HAP-1 (cell line): ENCODE measurements at places on chromosomes 3 and 15.

DNA sequence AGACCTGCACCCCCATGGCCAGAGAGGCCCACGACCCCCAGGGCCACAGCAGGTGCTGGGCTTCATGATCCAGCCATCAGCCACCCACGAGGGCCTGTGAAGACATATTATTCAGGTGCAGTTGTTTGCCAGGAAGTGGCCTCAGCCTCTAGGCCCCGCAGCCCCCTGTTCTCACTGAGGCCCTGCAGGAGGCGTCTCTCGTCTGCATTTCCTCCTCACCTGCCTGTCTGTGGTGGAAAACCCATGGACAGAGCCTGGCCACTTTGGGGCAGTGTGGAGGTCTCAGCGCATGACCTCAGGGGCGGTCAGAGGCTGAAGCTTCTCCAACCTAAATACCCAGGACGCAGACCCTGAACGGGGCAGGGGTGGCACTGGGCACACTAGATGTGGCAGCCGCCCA, 18.6 kb downstream of the UROC1 start:
- DNase-seq = no peak

DNA sequence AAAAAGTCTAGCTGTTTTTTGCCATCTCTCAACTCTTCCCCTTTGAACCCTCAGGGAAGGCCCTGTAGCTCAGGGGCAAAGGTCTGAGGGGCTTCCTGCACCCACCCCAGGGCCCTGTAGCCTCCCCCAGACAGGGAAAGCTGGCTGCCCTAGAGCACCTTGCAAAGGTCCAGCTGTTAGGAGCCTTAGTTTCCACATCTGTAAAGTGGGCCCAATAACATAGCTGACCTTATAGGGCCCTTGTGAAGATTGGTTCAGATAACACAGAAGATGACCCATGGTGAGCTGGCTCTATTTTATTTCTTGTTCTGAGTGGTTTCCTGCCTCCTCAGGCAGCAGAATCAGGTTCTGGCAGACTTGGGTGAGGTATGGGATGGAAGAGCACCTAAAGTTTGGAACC, 55.2 kb upstream of the SMAD6 start:
- no peak for DNase-seq

GRCh38 chr15:76863693-76864092, 41.4 kb downstream of the SCAPER start:
- no peak for DNase-seq

- peak; percentile 8 for DNase-seq
These were observed at the start of gene PTX3 for GRCh38 chr3:157436583-157437291. PTX3 (plus strand) TSS chr3:157436850; CDS start chr3:157436934, 84 bp downstream.

DNA sequence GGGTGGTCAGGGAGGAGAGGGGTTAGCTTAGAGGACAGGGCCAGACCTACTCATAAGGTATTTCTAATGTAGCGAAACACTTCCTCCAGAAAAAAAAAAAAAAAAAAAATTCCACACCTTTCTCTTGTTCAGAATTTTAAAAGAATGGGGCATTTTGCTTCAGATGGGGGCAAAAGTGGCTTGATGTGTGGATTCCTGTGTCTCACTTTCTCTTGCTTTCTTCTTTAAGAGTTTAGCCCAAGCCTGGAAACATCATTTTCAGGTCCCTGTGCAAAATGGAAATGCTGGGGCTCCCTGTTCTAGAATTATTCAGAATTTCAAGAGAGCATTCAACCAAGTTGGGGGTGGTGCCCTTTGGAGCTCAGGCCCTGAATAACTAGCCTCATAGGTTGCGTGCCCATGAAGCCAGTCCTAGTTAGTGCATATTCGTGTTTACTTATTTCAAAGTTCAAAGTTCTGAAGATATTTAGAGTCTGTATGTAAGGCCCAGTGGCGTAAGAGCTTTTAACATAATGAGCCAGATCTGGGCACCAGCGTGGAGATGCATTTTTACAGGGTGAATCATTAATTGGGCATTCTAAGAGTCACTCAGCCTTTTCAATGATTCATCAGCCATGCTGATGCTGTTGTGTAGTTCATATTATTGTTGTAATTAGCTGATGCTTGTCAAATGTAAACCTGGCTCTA, 104.5 kb downstream of the RPLP1 start:
- peak; percentile 28 for DNase-seq

GRCh38 chr15:84611631-84612030, 10.8 kb downstream of the ZSCAN2 start:
- DNase-seq = no peak

GRCh38 chr3:185152410-185153170, at the start of gene C3orf70:
C3orf70 (minus strand) TSS chr3:185153060; CDS start chr3:185152823, 237 bp downstream.
- peak; percentile 60 for DNase-seq

- no peak for DNase-seq
These were observed 72.5 kb downstream of the SPRED1 start for GRCh38 chr15:38324939-38325647.

- DNase-seq = no peak
These were observed 30.3 kb downstream of the ABHD2 start for GRCh38 chr15:89118481-89118989.

- peak; percentile 81 for DNase-seq
These were observed 615 bp downstream of the VPS18 start for GRCh38 chr15:40894681-40895448.

DNA sequence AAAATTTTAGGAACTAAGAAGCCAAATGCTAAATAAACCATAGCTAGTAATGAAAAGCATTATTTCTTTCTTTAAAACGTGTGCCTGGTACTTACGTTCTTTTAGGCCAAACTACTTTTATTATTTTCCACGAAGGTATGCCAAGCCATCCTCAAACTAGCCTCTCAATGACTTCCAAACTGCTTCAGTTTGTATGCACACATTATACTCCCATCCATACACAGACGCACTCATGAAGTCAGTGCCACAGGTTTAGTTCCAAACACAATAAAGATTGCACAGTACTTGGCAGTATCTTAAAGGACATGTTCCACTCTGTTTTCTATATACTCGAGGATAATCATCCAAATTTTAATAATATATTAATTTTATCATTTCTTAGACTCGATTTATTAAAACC, 609.2 kb upstream of the ZNF385D start:
- no peak for DNase-seq

DNA sequence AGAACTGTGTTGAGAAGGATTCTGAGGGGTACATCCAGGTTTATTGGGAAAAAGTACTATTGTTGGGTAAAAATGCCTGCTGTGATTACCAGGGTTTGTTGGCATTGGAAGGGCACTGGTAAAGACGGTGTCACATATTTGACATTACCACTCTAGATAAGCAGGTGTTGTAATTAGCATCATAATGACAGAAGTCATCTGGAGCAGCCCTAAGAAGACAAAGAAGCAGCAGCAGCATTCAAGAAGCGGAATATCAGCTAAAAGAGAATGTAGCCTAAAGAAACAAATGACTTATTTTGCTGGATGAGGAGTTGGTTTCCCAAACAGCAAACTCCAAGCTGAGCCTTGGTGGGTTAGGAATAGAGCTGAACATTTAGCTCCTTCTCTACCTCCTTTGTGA, 30.5 kb upstream of the ZFAND6 start:
- DNase-seq = no peak

- no peak for DNase-seq
These were observed 35.5 kb downstream of the ARRDC4 start for GRCh38 chr15:97995881-97996603.

GRCh38 chr3:113758389-113759024, 11.7 kb downstream of the ATP6V1A start:
- no peak for DNase-seq

DNA sequence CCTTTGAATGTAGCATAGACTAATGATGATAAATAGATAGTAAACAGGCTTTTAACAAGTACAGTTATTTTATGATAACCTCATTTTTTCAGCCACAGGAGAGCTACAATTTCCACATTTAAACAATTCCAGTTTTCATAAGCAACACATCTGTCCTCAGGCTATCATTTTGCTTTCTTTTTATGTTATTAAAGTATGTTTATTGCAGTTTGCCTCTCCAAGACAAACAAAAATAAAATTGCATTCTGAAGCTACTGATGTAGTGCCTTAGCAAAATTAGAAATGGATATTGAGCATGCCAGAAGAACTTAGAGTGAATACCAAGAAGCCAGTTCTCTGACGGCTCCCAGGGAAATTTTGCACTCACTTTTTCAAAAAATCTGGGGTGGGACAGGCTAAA, 140.6 kb upstream of the ABHD17C start:
- DNase-seq = no peak

- DNase-seq = peak; percentile 73
These were observed 195.4 kb downstream of the OPA1 start for GRCh38 chr3:193788189-193788991.

- DNase-seq = no peak
These were observed 144.3 kb downstream of the ERC2 start for GRCh38 chr3:56323986-56324420.

- DNase-seq = no peak
These were observed 4.8 kb downstream of the PAQR9 start for GRCh38 chr3:142958707-142959106.

DNA sequence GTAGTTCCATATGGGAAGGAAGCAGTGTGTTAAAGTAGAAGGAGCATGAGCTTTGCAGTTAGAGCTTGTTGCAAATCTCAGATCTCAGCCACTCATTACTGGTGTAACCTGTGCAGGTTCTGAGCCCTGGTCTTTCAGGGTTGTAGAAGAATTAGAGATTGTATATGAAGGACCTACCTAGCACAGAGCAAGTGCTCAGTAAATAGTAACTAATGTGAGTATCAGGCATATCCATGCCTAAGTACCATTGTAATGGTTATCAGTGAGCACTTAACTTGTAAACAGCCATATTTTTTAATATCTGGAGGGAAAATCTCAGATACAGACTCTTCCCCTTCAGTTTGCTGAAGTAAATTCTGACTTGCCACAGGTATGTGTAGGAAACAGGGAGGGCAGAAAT, 59.3 kb downstream of the MAP6D1 start:
- no peak for DNase-seq

DNA sequence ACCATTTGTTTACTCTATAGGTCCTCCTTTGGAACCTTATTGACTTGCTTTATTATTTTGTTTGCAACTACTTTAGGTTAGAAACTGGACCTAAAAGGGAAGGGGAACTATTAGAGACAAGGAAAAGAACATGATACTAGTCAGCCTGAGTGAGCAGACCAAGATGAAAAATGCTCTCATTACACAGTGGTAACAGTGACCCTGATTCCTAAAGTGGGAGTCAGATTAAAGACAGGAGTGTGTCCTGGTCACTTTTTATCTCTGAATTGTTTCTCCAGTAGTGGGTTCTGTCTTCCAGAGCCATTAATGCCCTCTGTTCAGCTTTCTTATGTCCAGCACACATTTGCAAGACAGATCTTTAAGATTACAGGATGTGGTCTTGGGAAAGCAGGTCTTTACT, 124.1 kb downstream of the TMEM108 start:
- no peak for DNase-seq

- no peak for DNase-seq
These were observed 72.3 kb upstream of the ST3GAL6 start for GRCh38 chr3:98690876-98691275.

- DNase-seq = peak; percentile 96
These were observed at the start of gene SEC62 for GRCh38 chr3:169966428-169966950. SEC62 (plus strand) TSS chr3:169966807; CDS start chr3:169966823, 16 bp downstream.

DNA sequence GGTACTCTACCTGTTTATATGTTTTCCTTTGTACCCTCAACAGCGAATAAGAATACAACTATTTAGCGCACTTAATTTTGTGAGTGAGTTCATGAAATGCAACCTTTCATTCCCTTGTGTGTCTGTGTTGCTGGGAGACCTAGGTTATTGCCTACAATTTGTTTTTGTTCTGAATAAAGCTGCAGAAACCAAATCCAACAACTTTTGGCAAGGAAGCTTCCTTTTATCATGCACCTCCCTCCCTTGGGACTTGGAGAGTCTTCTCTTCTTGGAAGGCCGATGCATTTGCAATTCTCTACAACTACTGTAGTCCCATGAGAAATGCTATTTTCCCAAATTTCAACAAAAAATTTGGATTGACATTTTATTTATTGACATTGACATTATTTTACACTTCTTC, 1002.4 kb upstream of the CADM2 start:
- DNase-seq = no peak

DNA sequence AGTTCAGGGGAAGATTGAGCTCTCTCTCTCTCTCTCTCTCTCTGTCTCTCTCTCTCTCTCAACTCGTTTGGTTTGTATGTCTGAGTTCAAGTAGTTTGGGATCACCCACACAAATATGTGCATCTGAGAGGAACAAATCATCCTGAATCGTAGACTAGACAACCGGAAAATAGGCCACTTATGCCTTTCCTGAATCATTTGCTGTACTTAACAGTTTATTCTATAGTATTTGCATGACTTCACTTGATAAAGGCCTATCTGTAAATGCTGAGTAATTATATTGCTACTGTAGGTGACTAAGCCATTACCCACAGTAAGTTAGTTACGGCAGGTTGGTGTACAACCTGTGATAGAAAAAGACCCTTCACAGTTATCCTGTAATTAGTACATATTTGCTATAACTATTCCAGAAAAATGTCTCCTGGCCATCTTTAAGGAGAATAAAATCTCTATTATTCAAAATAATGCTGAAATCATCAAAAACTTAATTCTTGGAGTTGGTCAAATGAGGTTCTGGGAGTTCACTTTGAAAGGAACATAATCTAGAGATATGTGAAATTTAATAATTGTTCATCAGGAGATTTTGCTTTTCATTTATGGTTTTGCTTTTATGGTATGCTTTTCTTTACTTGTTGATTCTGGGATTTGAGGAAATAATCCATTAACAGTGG, 31.1 kb downstream of the OXSM start:
- no peak for DNase-seq

GRCh38 chr3:15345066-15345607, 12.8 kb upstream of the SH3BP5 start:
- DNase-seq = no peak

GRCh38 chr3:43855674-43856299, 165.0 kb downstream of the ABHD5 start:
- DNase-seq = peak; percentile 20

GRCh38 chr3:160114355-160114995, 110.7 kb upstream of the C3orf80 start:
- DNase-seq = no peak

DNA sequence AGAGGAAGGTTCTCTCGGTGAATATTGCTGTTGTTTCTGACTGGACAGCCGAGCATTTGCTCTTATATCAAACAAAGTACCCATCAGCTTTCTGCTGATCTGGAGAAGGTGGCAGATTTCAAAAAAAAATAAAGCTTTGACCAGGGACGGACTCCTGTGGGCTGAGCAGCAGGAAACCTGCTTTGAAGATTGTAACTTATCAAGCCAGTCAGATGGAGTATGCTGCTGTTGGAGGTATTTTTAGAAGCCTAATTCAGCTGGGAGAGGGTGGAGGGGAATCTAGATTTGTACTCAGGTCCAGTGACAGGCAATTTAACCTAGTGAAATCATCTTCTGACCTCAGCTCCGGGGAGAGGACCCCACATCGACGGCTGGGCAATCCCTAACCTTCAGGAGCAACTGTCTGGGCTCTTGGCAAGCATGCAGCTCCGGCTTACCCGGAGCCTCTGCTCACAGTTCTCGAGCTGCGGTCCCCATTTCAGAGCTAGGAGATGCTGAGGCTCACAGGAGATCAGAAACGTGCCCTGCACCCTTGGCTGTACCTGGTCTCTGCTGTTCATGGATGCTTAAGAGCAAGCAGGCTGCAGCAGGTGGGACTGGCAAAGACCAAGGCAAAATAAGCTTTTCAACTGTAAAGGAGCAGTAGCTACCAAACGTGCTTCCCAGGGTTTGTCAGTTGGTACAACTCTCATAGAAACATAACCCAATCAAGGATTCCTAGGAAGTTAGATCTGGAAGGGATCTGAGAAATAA, 89.3 kb upstream of the ST8SIA2 start:
- DNase-seq = no peak
